SHP77 (cell line): ENCODE measurements at places on chromosomes 1 and 21.

DNA sequence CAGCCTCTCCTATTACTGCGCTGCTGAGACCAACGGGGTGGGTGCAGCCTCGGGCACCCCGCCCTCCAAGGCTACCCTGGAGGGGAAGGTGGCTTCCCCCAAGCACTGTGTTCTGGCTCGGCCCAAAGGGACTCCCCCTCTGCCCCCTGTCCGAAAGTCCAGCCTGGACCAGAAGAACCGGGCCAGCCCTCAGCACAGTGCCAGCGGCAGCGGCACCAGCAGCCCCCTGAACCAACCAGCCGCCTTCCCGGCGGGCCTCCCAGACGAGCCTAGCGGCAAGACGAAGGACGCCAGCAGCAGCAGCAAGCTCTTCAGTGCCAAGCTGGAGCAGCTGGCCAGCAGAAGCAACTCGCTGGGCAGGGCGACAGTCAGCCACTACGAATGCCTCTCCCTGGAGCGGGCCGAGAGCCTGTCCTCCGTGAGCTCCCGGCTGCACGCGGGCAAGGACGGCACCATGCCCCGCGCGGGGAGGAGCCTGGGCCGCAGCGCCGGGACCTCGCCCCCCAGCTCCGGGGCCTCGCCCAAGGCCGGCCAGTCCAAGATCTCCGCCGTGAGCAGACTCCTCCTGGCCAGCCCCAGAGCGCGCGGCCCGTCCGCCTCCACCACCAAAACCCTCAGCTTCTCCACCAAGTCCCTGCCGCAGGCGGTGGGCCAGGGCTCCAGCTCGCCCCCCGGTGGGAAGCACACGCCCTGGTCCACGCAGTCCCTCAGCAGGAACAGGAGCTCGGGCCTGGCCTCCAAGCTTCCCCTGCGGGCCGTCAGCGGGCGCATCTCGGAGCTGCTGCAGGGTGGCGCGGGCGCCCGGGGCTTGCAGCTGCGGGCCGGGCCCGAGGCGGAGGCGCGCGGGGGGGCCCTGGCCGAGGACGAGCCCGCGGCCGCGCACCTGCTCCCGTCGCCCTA is 533.1 kb downstream of the KIF26B start:
- no peak for DNase-seq

DNA sequence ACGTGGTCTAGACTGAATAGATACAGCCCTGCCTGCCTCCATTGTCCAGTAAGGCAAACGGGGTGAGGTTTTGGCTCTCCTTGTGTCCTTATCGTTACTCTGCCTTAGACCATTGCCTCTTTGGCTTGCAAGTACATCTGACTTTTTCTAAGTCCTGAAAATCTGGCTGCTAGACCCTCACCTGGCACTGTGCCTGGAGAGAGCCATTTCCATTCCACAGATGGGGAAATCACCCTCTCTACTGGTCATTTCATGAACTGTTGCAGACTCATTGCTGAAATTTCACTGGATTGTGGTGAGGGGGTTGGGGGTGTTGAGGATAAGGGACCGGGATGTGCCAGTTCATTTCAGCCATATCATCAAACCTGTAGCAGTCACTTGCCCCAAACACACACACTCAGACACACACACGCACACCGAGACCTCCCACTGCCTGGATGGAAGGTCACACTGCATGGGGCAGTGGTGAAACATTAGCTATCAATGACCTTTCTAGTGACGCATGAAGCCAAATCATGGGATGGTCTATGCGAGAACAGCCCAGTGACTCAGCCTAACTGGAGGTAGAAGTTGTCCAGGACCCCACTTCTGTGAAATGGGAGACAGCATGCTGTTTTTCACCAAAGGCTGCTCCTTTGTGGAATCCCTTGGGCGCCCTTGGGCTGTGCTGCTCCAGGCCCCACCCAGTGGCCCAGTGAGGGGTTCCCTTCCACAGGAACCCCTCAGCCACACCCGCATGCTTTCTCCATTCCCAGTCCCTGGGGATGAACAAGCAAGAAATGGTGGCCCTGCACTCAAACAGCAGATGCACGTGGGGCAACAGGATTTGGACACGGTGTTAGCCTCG is 34.9 kb upstream of the VASH2 start:
- DNase-seq: peak; percentile 54

GRCh38 chr1:245575710-245576109 is 420.9 kb downstream of the KIF26B start:
- no peak for DNase-seq

- DNase-seq: no peak
Observed at GRCh38 chr1:192830595-192831246, 21.9 kb downstream of the RGS2 start.

GRCh38 chr21:46054031-46054430 is 43.9 kb upstream of the COL6A2 start:
- DNase-seq: no peak

- peak; percentile 9 for DNase-seq
Observed at GRCh38 chr1:25771221-25772114, 28.5 kb upstream of the SELENON start.

- no peak for DNase-seq
Observed at GRCh38 chr1:196403803-196404690, 204.2 kb downstream of the KCNT2 start.

GRCh38 chr1:119648620-119649004 is 546 bp upstream of the ZNF697 start:
- DNase-seq: no peak

GRCh38 chr1:198681252-198681651 is 42.4 kb downstream of the PTPRC start:
- no peak for DNase-seq

GRCh38 chr1:41850029-41850428 is 68.7 kb downstream of the HIVEP3 start:
- DNase-seq: no peak

DNA sequence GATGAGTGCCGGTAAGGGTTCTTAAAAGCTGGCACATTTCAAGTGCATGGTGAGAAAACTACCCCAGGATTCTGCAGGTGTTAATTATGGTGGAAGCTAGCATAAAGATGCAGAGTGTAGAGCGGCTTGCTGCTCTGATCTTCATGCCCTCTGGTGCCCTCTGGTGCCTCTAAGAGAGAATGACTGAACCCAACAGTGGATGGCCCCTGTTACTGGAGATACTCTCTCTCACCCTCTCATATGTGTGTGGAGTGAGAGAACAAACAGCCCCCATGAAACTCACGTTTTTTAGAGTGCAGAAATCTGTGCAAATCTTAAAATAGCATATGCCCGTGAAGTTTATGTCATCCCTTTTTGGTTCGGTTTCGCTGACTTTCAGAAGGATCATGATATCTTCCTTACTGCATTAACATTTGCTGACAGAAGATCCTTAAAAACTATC is 90.0 kb downstream of the GRIK1 start:
- DNase-seq: peak; percentile 81

DNA sequence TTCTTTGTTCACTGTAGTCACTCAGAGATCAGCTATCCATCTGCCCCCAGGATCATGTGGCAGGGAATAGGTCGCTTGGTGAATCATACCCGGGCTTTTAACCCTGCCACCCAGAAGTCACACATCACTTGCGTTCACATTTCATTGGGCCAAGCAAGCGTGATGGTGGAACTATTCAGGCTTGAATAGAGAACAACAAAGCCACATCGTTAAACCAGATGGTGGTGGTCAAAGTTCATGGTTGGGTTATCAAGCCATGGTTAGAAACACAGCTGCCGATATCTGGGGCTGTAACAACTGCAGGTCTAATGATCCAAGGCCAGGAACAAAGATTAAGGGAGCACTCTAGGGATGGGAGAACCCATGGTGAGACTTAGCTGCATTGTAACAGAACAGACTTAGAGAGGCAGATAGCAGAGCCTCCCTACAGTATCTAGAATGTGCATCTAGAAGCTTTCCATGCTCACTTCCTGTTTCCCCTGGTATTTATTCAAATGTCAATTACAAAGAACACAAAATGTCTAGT is 40.0 kb upstream of the PTPRC start:
- no peak for DNase-seq
